ENCODE measurements at places on chromosomes 5 and 9.

DNA sequence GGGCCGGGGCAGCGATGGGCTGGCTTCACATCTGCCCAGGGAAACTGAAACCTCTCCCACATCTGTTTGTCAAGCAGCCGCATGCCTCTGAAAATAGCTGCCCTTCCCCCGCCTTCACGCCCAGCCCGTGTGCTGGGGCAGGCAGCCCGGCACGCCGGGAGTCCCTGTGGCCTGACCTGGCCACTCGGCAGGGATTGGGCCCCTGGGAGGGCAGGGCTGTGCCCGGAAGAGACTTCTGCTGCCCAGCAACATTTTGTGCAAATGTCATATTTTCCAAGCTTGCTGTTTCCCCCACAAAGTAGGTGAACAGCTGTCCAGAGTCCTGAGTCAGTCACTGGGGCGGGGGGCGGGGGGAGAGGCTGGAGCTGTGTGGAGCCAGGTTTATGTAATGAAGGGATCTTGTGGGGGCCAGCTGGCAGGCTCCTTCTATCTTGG lies 8.2 kb downstream of the COL27A1 start:
- DNase-seq: peak; percentile 89

DNA sequence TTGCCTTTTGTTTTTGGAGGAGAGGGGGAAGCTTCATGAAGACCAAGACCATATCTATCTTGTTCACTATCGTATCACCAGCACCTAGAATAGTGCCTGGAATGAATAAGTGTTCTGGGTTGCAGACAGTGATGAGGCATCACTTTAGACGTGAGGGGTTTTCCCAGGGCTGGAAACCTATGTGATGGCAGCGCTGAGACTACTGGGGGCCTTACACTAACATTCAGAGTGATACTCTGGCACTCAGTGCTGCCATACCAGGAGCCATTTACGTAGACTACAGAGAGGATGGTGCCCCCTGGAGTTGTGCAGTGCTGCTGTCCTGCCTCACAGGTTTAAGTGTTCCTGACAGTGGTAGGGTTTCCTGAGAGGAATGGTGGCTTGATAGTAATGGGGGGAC lies 6.9 kb downstream of the CCL19 start:
- no peak for DNase-seq

GRCh38 chr5:170769898-170770416 lies 13.6 kb upstream of the GABRP start:
- no peak for DNase-seq

GRCh38 chr5:133723126-133723525 lies 110.8 kb upstream of the FSTL4 start:
- no peak for DNase-seq

DNA sequence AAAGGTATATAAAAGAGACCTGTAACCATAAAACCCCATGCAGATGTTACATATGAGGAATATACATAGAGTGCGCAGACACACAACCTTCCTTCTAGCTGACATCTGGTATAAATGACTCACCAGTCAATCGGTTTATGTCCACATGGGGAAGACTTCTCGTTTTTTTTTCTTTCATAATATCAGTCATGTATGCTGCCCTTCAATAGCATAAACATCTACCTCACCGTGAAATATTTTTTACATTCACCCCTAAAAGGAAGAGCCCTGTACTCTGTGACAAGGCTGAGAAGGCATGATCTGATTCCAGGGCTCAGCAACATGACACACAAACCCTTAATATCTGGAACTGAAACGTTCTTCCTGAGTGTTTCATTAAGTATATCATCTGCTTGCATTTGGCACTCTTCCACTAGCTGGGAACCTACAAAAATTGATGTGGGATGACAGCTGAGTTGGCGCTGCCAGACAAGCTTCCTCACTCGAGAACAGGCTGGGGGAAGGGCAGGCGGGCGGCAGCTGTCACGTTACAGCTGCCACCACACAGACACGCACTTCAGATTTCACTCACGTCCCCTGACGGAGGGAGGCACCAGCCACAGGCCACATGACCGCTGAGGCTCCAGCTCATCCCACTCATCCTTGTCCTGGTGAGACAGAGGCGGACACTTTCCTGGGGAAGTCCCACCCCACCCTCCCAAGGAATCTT lies 74.2 kb downstream of the SHB start:
- DNase-seq: peak; percentile 88

- DNase-seq: no peak
Measured at GRCh38 chr9:93569621-93570174, 6.7 kb upstream of the PHF2 start.

GRCh38 chr9:93236541-93237206 lies 52.7 kb downstream of the WNK2 start:
- DNase-seq: no peak

- no peak for DNase-seq
Measured at GRCh38 chr9:2853517-2853916, 9.6 kb upstream of the PUM3 start.

DNA sequence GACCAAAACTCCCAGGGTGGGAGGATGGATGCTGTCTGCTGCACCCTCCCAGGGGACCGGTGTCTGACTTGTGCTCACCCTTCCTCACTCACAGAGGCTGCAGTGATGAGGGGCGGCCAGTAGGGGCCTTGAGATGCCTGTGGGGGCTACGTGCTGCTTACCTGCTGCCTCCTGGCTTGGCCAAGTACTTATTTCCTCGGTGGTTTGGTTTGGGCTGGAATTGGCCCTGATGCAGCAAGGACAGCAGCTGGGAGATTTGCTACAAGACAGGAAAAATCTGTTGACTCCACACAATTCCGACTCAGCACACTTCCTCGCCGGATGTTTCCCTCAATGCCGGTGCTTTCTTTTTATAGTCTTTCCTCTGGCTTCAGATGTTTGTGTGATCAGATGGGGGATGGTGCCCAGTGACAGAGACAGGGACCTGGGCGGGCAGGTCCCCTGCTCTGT lies 6.6 kb downstream of the PCDH12 start:
- no peak for DNase-seq

DNA sequence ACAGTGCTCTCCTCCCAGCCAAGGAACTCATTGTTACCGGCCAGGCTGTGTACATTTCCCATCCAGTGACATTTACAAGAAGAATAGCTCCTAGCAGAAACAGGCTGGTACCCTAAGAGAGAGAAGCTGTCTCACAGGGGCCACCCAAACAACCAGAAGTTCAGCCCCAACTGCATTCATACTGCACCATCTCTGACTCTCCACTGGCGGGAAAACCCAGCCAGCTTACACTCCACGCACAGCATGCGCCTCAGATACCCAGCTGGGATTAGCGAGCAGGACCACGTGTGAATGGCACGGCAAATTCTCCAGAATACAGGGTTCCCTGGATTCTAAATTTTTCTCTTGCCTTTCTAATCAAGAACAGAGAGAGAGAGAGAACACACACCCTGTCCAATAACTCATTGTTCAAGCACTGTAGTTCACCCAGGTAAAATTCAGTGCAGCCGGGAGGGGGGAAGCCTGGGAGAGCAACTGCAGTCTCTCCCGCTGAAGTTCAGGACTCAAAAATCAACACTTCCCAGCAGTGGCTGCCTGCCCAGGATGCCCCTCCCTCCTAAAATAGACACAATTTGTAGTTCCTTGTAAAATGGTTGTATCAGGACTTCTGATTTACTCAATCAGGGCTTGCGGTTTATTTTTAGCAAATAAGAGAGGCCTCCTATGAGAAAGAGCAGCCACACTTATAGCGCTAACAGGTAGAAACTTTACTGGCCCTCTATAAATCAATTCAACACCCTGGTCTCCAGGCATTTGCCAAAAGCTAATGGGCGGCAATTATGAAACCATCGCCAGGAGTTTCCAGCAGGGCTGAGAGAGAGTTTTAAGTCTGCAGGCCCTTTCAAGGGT lies 2.2 kb downstream of the COL23A1 start:
- no peak for DNase-seq

- no peak for DNase-seq
Measured at GRCh38 chr5:128407944-128408343, 130.1 kb downstream of the FBN2 start.

DNA sequence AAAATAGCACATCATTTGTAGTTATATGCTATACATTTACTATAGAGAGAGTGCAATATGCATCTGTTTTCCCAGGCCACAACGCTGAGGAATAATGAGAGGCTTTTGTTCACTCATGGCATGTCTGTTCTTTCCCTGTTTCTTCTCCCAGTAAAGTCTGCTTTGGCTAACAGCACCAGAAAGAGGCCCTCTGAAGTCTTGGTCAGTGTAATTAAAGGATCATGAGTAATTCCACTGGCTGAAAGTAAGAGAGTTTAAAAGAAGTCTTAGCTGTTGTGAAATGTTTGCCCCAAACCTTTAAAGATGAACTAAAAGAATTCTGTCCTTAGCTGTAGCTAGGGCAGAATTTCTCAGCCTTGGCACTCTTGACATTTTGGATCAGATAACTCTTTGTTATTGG lies 228.8 kb downstream of the TLE4 start:
- no peak for DNase-seq

- no peak for DNase-seq
Measured at GRCh38 chr5:150120062-150120441, 33.7 kb upstream of the CSF1R start.

- no peak for DNase-seq
Measured at GRCh38 chr5:139501381-139501780, 18.8 kb upstream of the STING1 start.

DNA sequence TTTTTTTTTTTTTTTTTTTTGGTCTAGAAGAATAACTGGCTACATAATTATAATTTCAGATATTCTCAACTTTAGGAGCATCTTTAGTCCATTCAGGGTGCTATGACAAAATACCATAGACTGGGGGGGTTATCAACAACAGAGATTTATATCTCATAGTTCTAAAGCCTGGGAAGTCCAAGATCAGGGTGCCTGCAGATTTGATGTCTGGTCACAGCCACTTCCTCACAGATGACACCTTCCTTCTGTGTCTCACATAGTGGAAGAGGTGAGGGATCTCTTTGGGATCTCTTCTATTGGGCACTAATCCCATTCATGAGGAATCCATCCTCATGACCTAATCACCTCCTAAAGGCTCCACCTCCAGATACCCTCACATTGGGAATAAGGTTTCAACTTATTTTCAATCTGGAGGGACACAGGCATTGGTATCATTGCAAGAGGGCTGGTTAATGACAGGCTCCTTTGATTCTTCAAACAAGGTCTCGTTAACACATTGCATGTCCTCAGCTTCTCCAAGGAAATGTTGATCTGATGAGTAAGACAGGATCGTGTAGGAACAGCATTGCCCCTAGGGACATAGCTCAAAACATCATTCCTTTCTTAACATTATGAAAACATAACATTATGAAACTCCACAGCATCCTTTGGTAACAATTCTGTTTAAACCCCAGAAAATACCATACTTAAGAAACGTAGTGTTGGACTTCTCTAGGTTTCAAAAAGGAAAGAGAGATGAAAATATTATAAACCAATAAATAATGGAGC lies 372.4 kb downstream of the SEMA5A start:
- DNase-seq: no peak

- DNase-seq: no peak
Measured at GRCh38 chr5:168867241-168867640, 288.1 kb upstream of the PANK3 start.

DNA sequence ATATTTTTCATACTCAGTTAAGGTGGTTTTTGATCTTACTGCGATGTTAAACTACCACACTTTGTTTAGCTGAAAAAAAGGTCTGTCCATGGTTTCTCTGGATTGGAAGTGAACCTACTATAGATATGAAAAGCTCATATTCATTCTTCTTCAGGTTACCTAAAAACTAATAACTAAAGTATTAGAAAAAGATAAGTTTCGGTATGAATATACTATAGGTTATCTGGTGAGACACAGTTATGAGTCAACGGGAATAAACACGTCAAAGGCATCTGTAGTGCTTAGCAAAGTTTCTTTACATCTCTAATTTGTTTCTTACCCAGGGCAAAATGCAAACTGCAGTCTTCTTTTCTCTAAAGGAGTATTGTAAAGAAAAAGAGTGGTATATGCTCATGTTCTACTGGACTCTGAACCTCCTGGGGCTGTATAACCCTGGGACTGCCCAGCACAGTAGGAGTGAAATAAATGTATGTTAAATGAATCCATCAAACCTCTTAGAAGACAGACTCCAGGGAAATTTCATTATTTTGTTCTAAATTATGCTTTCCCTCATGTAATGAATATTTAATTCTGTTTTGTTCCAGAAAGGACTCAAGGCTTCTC lies 521.9 kb downstream of the PDE4D start:
- DNase-seq: no peak

DNA sequence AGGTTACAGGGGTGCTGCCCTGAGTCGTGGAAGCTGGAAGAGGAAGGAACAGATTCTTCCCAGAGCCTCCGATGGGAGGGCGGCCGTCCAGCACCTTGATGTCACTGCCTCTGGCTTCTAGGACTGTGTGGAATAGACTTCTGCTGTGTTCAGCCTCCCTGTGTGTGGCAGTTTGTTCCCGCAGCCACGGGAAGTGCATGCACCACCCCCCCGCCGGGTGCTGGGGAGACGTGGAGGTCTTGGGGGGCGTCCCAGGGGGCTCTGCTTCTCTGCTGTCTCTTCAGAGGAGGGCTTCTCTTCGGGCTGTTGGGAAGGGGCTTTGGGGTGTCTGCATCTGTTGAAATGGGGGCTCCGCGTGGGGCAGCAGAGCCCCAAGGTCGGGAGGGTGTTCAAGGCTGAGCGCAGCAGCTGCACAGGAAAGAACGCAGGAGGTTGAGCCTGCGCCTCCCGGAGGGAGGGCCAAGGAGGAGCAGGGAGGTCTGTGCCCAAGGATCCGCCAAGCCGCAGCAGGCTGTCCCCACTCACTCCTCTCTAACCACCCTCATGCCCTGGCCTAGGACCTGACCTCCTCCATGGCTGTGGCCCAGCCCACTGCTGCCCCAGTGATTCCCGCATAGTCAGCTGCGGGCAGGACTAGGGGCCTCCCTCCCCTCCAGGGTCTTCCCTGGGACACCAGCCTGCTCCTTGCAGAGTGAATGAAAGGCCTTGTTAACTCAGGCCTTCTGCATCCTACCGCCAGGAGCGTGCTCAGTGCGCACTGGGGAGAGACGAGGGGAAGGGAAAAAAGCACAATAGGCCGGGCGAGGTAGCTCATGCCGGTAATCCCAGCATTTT lies 45.0 kb downstream of the ROPN1L start:
- no peak for DNase-seq

GRCh38 chr9:116737152-116737546 lies 50.0 kb downstream of the TRIM32 start:
- peak; percentile 65 for DNase-seq

DNA sequence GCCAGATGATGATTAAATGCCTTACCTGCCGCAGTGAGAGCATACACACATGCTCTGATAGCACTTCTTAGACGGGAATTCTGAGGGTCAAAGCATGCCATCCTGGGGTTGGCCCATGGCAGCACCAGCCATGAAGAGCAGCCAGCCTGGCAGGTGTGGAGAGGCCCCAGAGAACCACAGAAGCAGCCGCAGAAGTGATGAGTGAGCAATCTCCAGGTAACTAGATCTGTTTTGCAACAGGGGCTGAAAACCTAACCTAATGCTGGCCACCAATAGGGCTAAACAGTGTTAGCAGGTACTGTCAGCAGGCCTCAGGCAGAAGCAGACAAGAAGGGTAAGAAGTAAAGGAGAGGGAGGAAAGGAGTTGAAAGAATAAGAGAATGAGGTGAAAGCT lies 33.5 kb upstream of the HOMER1 start:
- DNase-seq: no peak

DNA sequence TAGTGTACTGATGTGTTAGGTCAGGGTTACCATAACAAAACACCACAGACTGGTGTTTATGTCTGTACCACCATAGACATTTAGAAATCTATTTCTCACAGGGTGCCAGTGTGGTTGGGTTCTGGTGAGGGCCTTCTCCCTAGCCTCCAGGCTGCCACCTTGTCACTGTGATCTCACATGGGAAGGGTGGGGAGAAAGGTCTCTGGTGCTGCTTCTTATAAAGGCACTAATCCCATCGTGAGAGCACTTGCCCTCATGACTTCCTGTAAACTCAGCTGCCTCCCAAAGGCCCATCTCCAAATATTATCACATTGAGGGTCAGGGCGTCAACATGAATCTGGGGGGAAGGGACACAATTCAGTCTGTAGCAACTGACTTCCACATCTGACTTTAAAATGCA lies 49.8 kb downstream of the PIK3R1 start:
- no peak for DNase-seq

All from tibial artery (tissue), 4 donors.